ENCODE measurements at places on chromosomes 2 and 18.

- no peak for DNase-seq
These were observed 9.3 kb upstream of the MTERF4 start for GRCh38 chr2:241111440-241111805.

- no peak for DNase-seq
These were observed 308.8 kb downstream of the RPIA start for GRCh38 chr2:89000235-89000634.

- no peak for DNase-seq
These were observed 772.3 kb downstream of the LRRTM4 start for GRCh38 chr2:76749858-76750257.

GRCh38 chr2:64354857-64355680, 98.9 kb upstream of the LGALSL start:
- no peak for DNase-seq

- DNase-seq = no peak
These were observed 151.1 kb upstream of the SLC1A4 start for GRCh38 chr2:64837925-64838641.

GRCh38 chr2:240560084-240560479, at the start of gene DUSP28:
DUSP28 (plus strand) TSS chr2:240560357; CDS start chr2:240560685, 328 bp downstream.
- peak; percentile 76 for DNase-seq

GRCh38 chr18:40672590-40672989, 1282.4 kb upstream of the PIK3C3 start:
- DNase-seq = no peak

- DNase-seq = no peak
These were observed 319.9 kb upstream of the SALL3 start for GRCh38 chr18:78659748-78660147.

- no peak for DNase-seq
These were observed 172.9 kb upstream of the SETBP1 start for GRCh38 chr18:44507729-44508325.
